HepG2 (cell line): ENCODE measurements at places on chromosomes 7 and 10. TPM values are rescaled to one million over a fixed set of nuclear protein-coding genes. Genes with fewer than 3 reads are reported as not detected.

DNA sequence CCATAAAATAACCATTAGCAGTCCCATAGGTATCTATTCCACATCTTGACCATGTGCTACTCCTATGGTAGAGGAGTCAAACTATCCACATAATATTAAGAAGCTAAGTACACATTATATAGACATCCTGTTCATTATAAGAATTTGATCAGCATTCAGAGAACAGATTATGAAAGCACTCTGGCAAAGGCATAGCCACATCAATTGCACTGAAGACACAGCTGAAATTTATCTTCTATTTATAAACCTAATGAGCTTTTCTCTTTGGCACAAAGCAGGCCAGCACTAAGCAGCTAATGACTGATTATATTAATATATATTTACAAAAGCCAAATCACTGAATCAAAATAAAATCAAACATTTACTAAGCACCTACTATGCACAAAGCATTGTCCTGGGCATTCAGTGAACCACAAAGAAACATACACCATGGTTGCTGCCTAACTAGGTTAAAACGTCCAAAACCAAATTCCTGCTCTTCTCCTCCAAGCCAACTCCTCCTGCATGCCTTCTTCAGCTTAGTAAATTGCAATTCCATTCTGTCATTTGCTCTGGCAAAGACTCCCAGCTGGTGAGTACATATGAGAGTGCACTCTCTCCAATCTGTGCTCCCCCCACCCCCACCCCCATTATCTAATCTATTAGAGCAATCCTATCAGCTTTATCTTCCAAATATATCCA lies 122.6 kb upstream of the ASAH2 start:
- DNase-seq: no peak

GDF2 gene
- not detected in 2 replicates for polyA plus RNA-seq

GRCh38 chr10:59814878-59815277 lies 61.6 kb upstream of the MRLN start:
- no peak for DNase-seq

GRCh38 chr10:79936625-79937615 lies 12.0 kb downstream of the SFTPD start:
- no peak for DNase-seq

ASB10 gene
- polyA plus RNA-seq: not detected in 2 replicates

DNA sequence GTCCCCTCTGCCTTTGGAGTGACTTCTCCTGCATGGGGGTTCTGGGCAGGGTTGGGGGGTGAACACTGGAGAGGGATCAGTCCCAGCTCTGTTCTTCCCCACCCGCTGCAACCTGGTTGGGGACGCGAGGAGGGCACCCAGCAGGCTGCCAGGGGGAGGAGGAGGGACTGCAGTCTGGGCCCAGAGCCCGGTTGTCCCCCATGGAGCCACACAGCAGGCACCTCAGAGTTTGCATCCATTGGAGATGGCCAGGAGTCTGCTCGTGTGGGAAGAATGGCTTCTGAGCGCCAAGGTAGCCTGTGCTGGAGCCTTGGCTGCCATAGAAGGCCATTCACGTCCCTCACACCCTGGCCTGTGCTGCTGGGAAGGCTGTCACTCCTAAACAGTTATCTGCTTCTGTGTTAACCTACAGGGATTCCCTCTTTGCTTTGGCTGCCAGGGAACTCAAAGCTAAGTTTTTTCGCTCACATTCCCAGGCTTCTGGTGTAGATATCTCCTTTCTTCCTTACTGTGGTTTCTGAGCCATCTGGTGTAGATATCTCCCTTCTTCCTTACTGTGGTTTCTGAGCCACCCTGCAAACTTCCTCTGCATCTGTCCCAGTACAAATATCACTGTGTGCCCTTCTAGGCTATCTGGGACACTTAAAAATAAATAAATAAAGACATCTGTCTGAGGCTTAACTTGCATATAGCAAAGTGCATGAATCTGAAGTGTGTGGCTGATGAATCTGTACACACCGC lies 133.7 kb downstream of the LHPP start:
- DNase-seq: no peak

ARHGEF35 gene
- polyA plus RNA-seq: 0.03 TPM in 1 of 2 replicates, not detected in the other

DNA sequence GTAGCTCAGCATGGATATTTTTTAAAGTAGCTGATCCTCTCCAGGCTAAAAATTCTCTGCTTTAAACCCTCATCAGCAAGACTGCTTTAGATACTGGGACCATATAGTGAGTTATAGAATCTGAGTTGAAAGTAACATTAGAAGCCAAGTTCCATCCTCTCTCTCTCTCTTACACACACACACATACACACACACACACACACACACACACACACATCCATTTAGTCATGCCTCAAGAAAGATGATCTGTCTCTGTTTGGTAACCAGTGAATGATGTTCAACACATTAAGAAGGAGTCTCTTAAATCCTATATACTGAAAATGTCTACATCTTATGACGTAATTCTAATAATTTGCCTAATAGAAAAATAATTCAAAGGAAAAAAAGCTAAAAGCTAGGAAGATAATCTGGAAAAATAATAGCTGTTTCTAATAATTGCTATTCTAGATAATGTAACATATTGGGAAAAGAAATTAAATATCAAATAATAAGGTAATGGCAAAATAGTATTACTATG lies 16.9 kb upstream of the ATP6V0A4 start:
- DNase-seq: no peak

PLPP4 gene
- not detected in 2 replicates for polyA plus RNA-seq

GRCh38 chr7:44306606-44307005 lies 18.8 kb downstream of the CAMK2B start:
- DNase-seq: no peak

- DNase-seq: no peak
Observed at GRCh38 chr7:91326516-91327199, 62.4 kb downstream of the FZD1 start.

- DNase-seq: no peak
Observed at GRCh38 chr10:115092555-115093285, 445 bp upstream of the ATRNL1 start.

DNA sequence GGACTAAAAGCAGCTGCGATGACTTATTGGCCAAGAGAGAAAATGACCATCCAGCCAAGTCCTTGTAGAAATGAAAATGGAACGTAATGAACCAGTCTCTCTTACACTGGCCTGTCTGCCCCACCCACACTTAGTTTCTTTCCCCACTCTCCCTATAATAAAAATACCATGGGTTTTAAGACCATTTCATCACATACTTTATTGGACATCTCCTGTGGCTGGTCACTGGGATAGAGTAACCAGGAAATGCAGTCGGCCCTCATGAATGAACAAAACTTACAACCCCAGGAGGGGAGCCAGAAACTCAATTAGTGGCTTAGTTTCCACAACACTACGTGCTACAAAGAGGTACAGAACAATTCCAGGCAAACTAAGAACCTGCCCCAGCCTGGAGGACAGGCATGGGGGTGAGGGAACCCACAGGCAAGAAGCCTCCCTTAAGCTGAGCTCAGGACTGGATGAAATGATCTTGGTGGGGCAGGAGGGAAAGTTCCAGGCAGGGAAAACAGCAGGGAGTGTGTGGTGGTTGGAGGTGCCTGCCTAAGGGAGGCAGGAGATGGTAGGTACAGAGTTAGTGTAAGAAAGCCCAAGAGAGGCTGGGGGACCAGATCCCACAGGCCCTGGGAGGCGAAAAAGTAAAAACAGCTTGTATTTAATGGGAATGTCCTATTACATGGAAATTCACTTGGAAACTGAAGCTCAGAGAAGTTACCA lies 29.6 kb downstream of the MKI67 start:
- no peak for DNase-seq

- DNase-seq: no peak
Observed at GRCh38 chr7:93949423-93949822, 27.9 kb downstream of the GNG11 start.

GRCh38 chr7:138911007-138911406 lies 70.2 kb downstream of the KIAA1549 start:
- no peak for DNase-seq

DNA sequence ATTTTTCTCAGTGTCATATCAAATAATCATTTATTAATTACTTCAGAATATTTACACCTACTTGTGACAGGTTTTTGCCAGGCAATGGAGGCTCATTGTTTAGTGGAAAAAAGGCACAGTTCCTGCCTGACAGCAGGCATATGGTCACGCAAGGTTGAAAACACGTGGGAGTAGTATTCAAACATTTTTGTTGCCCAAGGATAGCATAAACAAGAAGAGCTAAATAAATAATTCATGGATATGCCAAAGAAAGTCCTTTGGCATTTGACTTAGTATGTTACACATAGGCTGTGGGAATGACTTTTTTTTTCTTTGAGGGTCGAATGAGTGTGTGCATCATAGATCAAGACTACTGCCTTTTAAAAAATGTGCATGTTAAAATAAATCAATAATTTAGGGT lies 120.5 kb upstream of the SEMA3E start:
- no peak for DNase-seq

DNA sequence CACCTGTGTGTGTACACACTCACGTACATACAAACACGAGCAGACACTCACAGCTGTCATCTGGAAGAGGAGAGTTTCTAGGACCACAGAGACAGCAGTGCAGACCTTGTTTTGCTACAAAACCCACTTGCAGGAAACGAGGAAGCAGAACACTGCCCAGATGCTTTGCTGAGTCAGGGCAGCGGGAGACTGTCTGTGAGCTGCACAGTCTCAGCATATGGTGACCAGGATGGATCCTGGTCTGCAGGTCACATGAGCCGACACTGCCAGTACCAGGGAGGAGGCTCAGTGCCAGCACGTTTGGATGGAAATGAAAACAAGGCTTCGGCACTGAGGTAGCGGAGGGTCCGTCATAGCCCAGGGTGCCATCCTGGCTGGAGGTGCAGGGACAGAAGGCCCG lies 117.6 kb upstream of the DPP6 start:
- no peak for DNase-seq

SPDYE5 gene
- not detected in 2 replicates for polyA plus RNA-seq

DNA sequence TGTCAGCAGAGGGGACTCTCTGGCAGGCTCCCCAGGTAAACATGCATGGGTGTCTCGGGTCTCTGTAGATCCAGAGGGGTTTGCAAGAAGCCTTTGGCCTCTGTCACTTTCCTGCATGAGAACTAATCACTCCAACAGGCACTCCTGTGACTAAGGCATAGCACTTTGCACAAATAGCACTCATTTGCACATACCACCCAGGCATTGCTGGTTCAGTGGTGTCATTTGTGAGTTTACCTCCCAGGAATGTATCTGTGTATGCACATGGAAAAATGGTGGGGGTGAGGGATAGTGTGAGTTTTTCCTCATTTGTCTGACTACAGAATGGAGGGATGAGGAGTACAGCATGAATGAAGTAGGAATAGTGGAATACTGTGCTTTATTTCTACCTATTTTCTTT lies 39.5 kb downstream of the CNNM1 start:
- DNase-seq: peak; percentile 27

GRCh38 chr7:16651396-16652239 lies 5.6 kb downstream of the BZW2 start:
- peak; percentile 24 for DNase-seq

GRCh38 chr7:155917836-155918430 lies 105.7 kb upstream of the SHH start:
- DNase-seq: no peak

PRKCQ gene
- polyA plus RNA-seq: 0.05 and 0.13 TPM in 2 replicates

CAMK2G gene
- polyA plus RNA-seq: 18.8 and 19.3 TPM in 2 replicates

- DNase-seq: no peak
Observed at GRCh38 chr7:69690329-69690728, 92.1 kb downstream of the AUTS2 start.

- peak; percentile 18 for DNase-seq
Observed at GRCh38 chr10:128324058-128324827, 198.0 kb upstream of the MKI67 start.

GNGT1 gene
- polyA plus RNA-seq: not detected in 2 replicates
